ENCODE measurements at places on chromosomes 2 and 18.
A peak's percentile ranks its signal among the peaks of the same experiment; 100 is the strongest.

- no peak for DNase-seq
These were observed 208.0 kb upstream of the FBXO11 start for GRCh38 chr2:48114256-48114655.

- DNase-seq = no peak
These were observed 325.0 kb downstream of the CCDC178 start for GRCh38 chr18:33115476-33115875.

DNA sequence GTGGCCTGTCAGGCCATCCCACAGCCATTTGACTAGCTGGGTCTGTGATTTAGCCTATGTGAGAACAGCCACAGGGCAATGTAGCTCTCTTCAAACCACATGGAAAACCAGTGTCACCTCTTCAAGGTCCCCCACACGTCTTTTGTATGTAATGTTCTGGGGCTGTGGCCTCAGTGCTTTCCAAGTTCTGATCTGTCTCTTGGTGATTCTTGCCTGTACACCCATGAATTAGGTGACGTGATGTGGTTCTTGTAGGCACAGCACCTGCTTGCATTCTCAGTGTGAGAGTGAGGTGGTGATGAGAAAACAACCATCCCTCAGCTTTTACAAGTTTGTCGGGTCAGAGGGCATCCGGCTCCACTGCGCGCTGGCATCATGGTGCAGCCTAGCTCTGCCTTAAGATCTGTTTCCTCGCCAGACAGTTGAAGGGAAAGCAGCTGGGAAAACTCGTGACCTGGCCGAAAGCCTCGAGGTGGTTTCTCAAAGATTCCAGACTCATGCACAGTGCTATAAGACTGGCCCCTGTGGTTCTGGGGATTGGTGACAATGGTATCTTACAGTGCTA is 125.8 kb downstream of the TANC1 start:
- no peak for DNase-seq

GRCh38 chr2:76867854-76868253 is 654.3 kb downstream of the LRRTM4 start:
- no peak for DNase-seq

DNA sequence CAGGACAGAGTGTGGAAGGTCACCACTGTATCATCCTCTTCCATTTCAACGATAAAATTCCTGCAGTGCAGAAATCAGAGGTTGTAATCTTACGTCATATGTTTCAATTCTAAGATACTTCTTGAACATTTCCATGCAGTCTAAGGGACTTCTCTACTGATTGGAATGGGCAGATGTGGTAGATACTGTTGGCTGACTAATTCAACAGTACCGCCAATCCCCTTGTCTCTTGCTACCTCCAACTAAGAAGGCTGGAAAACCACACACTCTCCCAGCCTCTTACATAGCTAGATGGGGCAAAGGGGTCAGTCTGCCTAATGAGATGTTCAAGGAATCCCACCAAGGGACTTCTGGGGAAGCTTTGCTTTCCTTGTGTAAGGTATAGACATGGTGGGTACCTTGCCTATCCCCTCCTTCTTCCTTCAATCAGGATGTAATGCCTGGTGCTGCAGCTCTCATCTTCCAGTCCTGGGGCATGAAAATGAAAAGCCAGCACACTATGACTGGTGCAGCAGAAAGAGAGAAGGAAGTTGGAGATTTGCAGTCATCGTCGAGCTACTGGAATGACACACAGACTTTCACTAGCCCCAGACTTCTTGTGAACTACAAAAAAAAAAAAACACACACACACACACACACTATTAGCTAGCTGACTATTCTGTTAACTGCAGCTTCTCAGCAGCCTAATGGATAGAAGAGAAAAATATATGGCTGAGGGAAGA is 84.1 kb downstream of the ALPK2 start:
- DNase-seq = no peak

- peak; percentile 52 for DNase-seq
These were observed 31.7 kb downstream of the SPP2 start for GRCh38 chr2:234081970-234082822.

- DNase-seq = no peak
These were observed 94.9 kb downstream of the GBX2 start for GRCh38 chr2:236073246-236073645.

DNA sequence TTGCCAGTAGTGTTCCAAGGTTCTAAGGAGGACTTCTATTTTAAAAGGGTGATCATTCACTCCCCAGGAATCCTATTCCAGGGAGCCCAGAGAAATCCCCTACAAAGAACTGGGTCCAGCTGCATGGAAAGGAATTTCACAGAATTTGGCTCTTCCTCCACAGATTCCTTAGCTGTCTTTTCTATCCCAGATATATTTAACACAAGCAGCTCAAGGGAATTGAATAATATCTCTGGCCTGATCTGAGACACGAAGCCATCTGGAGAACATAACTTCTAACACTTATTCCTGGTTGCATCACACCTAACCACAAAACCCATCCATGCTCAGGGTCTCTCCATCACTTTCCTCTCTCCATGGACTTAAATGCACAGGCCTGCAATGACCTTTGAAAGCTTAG is 306.7 kb upstream of the ACVR2A start:
- no peak for DNase-seq

GRCh38 chr2:12109363-12110017 is 363.1 kb downstream of the LPIN1 start:
- no peak for DNase-seq

- no peak for DNase-seq
These were observed 48.2 kb upstream of the BIN1 start for GRCh38 chr2:127155028-127155581.

GRCh38 chr2:46067501-46068305 is 229.5 kb upstream of the EPAS1 start:
- DNase-seq = no peak

DNA sequence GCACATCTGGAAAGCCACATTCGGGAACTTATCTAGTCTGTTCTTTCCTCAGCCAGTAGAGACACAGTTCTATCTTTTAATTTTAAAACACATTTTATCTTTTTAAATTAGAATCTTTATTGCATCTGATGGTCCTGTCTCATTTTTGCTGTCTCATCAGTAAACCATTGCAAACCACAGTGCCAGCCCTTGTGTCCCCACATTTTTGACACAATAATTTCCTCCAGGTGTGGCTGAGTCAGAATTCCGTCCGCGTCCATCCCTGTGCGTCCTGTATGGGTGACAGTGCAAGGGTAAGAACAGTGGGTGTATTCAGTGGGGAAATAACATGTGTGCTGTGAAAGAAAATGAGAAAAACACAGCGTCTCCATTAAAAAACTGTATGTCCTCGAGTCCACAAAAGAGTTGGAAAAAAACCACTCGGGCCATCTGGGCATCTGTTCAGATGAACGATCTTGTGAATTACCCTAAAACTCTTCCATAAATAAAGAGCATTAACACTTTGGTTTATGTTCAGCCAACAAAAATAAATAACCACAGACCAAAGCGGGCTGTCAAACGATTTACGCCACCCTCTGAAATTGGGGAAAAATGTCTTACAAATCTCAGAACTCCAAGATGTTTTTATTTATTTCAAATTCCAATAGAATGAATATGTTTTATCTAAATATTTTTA is 137.3 kb downstream of the ZNF516 start:
- DNase-seq = no peak

- no peak for DNase-seq
These were observed 365 bp upstream of the RAMP1 start for GRCh38 chr2:237859082-237859433.

DNA sequence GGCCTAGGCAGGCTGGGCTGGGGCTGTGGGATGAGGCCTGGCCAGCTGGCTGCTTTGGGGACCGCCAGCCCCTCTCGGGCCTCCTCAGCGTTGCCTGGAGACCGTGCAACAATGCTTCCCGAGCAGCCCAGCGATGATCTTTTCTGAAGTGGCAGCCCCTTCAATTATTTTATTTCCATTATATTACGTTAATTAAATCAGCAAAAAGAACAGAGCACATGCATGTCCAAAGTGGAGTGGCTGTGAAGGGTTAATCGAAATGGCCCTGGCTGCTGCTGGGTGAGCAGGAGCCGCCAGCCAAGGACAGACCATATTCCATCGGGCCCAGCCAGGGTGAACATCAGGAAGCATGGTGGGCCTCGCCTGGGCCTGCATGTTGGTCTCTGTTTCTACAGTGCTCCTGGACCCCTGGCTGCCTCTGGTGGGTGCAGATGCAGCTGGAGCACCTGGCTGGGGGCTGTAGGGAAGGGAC is 245.5 kb downstream of the MYCN start:
- no peak for DNase-seq

- no peak for DNase-seq
These were observed 236.0 kb upstream of the REV1 start for GRCh38 chr2:99725820-99726219.

GRCh38 chr2:150256736-150257135 is 230.7 kb downstream of the RND3 start:
- no peak for DNase-seq

DNA sequence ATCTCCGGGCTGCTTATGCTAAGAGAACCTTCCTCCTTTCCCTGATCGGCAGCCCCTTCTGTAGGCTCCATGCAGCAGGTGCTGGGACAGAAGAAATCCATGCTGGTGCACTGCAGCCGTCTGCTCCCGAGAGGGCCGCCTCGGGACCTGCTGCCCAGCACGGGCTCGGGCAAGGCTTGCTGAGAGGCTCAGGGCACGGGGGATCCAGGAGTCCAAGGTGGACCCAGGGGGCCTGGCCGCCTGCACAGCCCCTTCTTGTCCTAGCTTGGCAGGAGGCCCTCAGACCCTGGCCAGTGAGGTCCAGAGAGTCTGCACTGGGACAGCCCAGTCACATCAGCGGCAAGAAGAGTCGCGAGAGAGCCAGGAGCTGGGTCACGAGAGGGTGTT is 13.3 kb upstream of the DUSP2 start:
- no peak for DNase-seq

DNA sequence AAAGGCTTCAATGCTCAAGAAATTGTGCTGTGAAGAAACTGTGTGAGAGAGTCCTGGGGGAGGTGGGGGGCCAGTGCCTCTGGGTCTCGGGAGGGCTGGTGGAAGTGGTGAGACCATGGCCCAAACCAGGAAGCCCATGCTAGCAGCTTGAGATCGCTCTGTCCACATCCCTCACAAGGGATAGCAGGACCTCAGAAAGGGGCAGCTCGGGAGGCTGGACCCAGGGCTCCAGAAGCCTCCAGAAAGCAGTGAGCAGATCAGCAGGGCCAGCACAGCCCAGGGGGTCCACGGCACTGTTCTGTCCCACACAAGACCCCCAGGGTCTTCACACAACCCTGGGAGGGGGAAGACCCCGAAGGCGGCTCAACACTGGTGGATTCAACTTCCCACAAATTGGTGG is 24.1 kb downstream of the ST8SIA5 start:
- DNase-seq = no peak
